ENCODE measurements at places on chromosomes 7 and 10.

DNA sequence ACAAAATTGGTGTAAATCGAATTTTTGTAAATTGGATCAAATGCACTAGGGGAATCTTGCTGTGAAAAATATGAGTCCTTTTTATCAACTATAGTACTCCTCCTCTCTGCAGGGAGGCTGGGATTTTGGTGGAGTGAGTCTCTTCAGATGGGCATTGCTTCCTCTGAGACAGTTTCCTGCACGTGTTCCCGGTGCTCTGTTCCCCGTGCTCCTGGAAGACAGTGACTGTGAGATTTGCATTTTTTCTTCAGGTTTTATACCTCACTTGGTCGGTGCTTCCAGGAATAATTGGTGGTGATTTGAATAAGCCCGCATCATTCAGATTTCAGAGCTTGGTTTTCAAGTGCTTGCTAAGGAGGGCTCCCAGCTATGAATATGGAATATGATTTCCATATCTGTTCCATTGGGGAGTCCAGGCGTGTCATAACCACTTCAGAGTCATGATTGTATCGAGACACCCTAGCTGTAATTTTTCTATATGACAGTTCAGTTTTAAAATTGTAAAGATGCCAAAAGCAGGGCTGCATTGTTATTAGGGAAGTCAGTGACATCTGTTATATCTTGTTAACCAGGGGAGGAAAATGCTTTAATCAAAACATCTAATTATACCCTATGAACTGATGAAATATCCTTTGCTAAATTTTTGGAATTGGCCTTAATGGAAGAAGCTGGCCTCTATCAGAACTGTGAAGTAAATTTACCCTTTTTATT, 12.3 kb downstream of the AUTS2 start:
- no peak for DNase-seq

- DNase-seq: no peak
These were observed 159.4 kb upstream of the BMPER start for GRCh38 chr7:33745934-33746333.

DNA sequence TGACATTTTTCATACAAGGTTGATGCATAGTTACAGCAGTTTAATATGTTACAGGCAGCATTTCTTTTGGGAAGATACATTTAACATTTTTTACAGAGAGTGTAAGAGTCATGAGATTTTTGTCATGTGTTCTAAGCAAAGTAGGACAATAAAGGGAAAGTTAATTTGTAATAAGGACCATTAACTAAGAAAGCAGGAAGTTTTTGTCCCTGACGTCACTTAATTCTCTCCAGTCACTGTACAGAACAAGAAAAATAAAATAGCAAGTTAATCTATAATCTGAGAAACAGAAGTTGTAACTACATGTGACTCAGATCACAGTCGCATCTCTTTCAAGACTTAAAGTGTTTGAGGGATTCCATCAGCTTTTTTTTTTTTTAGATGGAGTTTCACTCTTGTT, 49.5 kb upstream of the CAPZA2 start:
- DNase-seq: no peak

- no peak for DNase-seq
These were observed 478.3 kb downstream of the TNS3 start for GRCh38 chr7:47103498-47104205.

Data from HTR-8/SVneo (cell line).